Bronchus fibroblast of lung (primary cell): ENCODE measurements at places on chromosomes 7 and 10. TPM values are rescaled to one million over a fixed set of nuclear protein-coding genes. Genes with fewer than 3 reads are reported as not detected.

Gene C10orf62
- not detected in 2 replicates for total RNA-seq

Gene MARCHF5
- 4.9 and 5.4 TPM in 2 replicates for total RNA-seq

Gene RNLS
- 8.2 and 13.1 TPM in 2 replicates for total RNA-seq

Gene CHST3
- total RNA-seq: 15.2 and 17.1 TPM in 2 replicates

Gene H2AZ2
- 260 TPM in 2 replicates for total RNA-seq

Gene PDLIM1
- 24.2 and 25.2 TPM in 2 replicates for total RNA-seq

Gene CALY
- 1.0 TPM in 1 of 2 replicates, not detected in the other for total RNA-seq

Gene SPDYE1
- not detected in 2 replicates for total RNA-seq

Gene SLC12A9
- total RNA-seq: 17.1 and 18.0 TPM in 2 replicates

Gene C10orf88
- 5.4 and 5.8 TPM in 2 replicates for total RNA-seq

Gene C10orf105
- not detected in 2 replicates for total RNA-seq

Gene EIF5AL1
- total RNA-seq: 0.50 and 0.59 TPM in 2 replicates

Gene AZGP1
- under 0.01 TPM in 1 of 2 replicates, not detected in the other for total RNA-seq

Gene SPDYE18
- total RNA-seq: 0.30 TPM in 1 of 2 replicates, not detected in the other

Gene FERD3L
- not detected in 2 replicates for total RNA-seq

Gene PTF1A
- total RNA-seq: not detected in 2 replicates

Gene ANLN
- 166 and 181 TPM in 2 replicates for total RNA-seq

Gene ATOH7
- total RNA-seq: 0.30 TPM in 1 of 2 replicates, not detected in the other

Gene TNS3
- total RNA-seq: 49.9 and 50.3 TPM in 2 replicates

Gene FGL2
- 0.15 and 0.34 TPM in 2 replicates for total RNA-seq
